ENCODE measurements at places on chromosomes 2 and 18. TPM values are rescaled to one million over a fixed set of nuclear protein-coding genes. Genes with fewer than 3 reads are reported as not detected.

Gene AMER3
- not detected for total RNA-seq

Gene ZNF396
- total RNA-seq, result 0.69 TPM

Gene CLEC4F
- total RNA-seq, result not detected

Gene POU3F3
- not detected for total RNA-seq

All from psoas muscle (tissue), 8 donors.